ENCODE measurements at places on chromosomes 3 and 15.

- DNase-seq = no peak
These were observed 157.8 kb upstream of the SGO1 start for GRCh38 chr3:20343790-20344189.

- DNase-seq = peak; percentile 63
These were observed 6.0 kb downstream of the MUC13 start for GRCh38 chr3:124928333-124929202.

- DNase-seq = no peak
These were observed 12.4 kb downstream of the GNAI2 start for GRCh38 chr3:50248387-50248786.

DNA sequence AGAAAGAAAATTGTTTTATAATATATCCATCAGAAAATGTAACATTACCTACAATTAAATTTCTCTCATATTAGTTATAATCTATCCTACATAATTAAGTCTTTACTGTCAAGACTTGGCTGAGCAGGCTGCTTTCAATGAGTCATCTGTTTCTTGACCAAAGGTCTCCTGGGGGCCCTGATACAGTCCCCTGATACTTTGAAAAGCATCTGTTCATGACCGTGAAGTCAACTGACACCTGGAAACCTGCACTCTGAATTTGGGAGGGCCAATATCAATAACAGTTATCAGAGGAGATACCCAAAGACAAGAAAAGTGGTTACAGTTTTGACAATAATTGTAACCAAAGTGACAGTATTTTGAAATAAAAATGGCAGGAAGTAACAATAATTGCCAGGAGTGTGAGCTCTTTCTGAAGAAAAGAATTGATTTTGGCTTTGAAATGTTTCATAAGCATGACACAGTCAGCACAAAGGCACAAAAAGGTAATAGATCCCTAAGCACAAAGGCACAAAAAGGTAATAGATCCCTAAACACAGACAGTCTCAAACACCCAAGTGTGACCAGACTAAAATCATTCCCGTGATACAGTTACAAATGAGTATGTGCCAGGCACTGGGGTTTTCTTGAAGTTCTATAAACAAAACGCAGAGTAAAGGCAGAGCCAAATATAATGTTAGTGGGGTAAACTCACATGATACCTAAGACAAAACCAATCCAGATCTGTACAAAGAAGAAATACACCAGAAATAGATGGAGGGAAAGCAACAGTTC lies 260.7 kb downstream of the PLOD2 start:
- DNase-seq = no peak

DNA sequence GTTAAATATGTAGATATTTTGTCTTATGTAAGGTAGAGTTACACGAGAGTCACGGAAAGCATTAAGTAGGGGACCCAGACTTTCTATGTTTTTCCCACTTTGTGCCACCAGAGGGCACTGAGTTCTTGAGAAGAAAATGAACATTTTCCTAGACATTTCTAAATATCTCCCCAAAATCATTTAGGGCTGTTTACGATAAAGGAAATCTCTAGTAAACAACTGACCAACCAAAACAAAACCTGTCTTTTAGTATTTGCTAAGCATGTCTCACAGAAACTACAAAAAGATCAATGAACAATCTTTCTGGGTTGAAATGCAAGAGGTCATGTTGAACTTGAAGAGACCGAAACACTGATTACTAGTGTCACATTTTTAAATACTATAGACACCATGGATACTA lies 16.1 kb downstream of the POU1F1 start:
- DNase-seq = peak; percentile 42

- no peak for DNase-seq
These were observed 409.5 kb upstream of the PROK2 start for GRCh38 chr3:72194458-72194857.

DNA sequence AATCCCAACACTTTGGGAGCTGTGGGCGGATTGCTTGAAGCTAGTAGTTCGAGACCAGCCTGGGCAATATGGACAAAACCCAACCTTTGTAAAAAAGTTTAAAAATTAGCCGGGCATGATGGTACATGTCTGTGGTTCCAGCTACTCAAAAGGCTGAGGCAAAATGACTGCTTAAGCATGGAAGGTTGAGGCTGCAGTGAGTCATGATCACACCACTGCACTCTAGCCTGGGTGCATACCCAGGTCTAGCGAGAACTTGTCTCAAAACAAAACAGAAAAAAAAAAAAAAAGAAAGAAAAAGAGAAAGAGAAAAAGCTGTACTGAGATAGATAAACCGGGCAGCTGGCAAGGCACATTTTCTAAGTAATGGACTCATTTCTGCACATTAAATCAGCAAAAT lies 10.6 kb downstream of the ARPP19 start:
- DNase-seq = peak; percentile 73

- no peak for DNase-seq
These were observed 188.9 kb downstream of the FMN1 start for GRCh38 chr15:33005582-33005981.

- DNase-seq = peak; percentile 27
These were observed 858 bp upstream of the SACM1L start for GRCh38 chr3:45688194-45688881.

DNA sequence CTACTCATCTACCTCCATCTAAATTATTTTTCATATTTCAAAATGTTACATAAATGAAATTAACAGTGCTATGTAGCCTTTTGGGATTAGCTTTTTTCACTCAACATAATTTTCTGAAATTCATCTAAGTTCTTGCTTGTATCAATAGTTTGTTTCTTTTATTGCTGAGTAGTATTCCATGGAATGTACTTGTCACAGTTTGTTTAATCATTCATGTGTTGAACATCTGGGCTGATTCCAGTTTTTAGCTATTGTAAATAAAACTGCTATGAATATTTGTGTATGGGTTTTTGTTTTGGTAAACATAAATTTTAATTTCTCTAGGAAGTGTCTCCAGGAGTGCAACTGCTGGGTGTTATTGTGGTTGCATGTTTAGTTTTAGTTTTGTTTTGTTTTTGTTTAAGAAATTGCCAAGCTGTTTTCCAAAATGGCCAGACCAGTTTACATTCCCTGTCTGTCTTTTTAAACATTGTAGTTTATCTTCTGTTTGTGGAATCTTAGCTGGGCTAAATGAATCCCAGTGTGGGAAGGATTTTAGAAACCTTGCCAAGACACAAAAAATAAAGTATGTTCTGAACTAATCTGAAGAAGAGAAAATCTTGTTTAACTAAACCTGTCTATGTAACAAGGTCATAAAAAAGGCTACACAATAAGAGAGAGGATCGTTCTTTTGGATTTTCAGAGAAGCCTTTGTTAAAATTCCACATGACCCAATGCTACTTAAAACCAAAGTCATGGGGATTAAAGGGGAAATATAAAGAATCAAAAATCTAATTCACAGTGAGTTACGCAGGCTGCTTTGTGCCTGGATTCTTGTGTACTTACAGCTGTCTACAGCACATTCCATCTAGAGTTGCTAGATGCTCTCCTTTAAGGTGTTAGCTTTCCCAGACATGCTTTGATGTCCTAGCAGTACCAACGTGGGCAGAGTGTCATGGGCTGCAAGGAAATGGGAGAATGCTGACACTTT lies 129.2 kb upstream of the SUCLG2 start:
- no peak for DNase-seq

- DNase-seq = no peak
These were observed 1.4 kb upstream of the CLEC3B start for GRCh38 chr3:45024542-45025255.

GRCh38 chr3:84967767-84968581 lies 9.2 kb downstream of the CADM2 start:
- DNase-seq = no peak

DNA sequence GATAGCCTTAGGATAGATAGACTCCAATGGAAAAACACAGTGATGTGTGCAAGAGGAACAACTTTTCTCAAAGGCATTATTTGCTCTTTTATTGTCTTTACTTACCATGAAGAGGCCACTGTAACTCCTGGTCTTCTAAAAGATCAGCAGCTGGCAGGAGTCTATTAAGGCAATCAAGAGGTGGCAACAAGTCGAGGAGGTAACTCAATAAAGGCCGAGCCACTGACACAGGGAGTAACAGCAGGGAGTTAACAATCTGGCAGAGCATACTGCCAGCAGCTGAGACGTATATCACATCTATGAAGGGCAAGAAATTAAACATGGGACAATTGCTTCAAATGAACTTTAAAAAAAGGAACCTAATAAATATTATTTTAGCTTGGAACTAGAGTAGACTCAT lies 106.2 kb downstream of the HERC1 start:
- no peak for DNase-seq

DNA sequence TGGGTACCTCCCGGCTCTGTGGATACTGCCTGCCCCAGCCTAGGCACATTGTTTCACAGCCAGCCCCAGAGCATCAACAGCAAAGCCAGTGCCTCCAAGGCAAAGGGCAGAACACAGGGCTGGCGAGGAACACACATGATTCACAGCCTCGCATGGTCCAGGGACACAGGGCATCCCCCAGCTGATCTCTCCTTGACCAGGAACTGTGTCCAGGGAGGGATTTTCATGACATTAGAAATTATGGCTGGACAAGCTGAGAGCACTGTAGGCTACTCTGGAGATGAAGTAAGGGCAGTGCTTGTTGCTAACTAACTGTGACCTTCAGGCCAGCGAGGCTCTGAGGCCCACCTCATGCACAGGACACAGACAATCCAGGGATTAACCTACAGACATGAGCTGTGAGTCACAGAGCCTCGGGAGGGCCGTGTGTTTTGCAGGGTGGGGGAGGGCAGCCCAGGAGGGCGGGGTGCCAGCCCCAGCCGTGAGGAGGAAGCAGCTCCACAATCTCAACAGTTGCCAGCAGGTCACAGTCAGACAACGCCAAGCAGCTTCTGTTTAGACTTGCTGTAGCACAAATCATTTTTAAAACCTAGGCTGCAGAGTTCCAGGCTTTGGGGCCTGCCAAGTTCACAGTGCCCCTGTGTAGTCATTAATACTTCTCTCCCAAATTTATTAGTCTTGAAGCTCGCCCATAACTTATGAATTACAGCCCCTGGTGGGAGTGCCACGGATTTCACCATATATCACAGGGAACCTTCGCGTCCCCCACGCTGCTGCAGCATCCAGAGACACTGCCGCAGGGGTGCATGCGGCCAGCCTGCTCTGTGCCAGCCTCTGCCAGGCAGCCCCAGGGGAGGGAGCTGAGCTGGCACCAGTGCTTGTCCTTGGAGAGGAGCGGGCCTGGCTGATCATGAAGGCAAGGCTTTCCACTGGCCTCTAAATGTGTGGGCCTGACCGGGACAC lies 114.7 kb downstream of the ETFA start:
- DNase-seq = no peak

- DNase-seq = no peak
These were observed 16.1 kb upstream of the RARRES1 start for GRCh38 chr3:158748237-158748828.

Measured in CD4-positive, alpha-beta T cell treated with Interleukin-4 for 4 hours (primary cell).